GM19239 (cell line): ENCODE measurements at places on chromosomes 5 and 9.

DNA sequence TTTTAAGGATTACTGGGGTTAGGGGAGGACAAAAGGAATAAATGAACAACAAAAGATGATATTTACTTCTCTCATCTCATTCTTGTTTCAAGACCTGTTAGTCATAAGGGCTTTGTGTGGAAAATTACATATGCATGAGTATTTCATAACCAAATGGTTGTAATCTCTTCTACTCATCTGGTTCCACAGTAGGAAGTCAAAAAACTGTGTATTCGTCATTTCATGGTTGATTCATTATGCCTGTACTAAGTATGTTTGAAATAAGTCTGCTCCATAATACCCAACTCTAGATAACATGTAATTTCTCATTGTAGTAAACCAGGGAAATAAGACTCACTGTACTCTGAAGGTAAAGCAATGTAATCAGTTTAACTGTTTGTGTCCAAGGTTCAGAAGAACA lies 212.9 kb downstream of the ARRDC3 start:
- no peak for DNase-seq

DNA sequence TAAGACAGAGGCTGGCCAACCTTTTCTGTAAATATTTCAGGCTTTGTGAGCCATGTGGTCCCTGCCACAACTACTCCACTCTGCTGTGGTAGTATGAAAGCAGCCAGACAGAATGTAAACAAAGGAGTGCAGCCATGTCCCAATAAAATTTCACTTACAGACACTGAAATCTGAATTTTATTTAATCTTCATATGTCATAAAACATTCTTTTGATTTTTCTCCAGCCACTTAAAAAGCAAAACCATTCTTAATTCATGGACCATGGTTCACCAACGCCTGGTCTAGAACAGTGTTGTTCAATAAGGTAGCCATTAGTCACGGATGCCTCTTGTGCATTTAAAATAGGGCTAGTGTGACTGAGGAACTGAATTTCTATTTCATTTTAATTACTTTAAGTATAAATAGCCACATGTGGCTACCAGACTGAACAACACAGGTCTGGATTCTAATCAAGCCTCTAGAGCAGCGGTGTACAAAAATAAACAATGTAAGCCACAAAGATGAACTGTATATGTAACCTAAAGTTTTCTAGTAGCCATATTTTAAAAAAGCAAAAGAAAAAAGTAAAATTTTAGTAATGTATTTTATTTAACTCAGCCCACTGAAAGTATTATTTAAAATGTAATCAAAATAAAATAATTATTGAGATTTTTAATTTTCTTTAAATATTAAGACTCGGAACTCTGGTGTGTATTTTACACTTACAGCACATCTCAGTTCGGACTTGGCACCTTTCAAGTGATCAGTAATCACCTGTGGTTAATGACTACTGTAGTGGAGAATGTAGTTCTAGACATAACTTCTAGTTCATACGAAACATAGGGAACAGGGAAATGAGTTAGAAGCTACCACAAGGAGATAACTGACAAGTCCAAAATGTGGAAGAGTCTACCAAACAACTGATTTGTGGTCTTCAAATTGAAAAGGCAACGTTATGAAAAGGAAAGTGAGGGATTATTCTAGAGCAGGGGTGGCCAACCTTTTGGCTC lies 14.3 kb downstream of the GEMIN5 start:
- no peak for DNase-seq

GRCh38 chr5:10788358-10788757 lies 27.3 kb upstream of the DAP start:
- no peak for DNase-seq

GRCh38 chr9:96344458-96345180 lies 38.9 kb downstream of the SLC35D2 start:
- no peak for DNase-seq

- no peak for DNase-seq
Observed at GRCh38 chr5:68071736-68072135, 143.8 kb upstream of the PIK3R1 start.

GRCh38 chr5:81171769-81172168 lies 61.4 kb upstream of the CKMT2 start:
- no peak for DNase-seq
